ENCODE measurements at places on chromosomes 6 and 20.

- DNase-seq = no peak
These were observed 124.6 kb upstream of the CDH4 start for GRCh38 chr20:61127311-61128039.

GRCh38 chr6:34475238-34475682, 9.4 kb downstream of the PACSIN1 start:
- DNase-seq = no peak

- DNase-seq = no peak
These were observed 7.8 kb downstream of the SGK1 start for GRCh38 chr6:134309983-134310605.

- DNase-seq = no peak
These were observed 8.2 kb downstream of the POU3F2 start for GRCh38 chr6:98842342-98843180.

GRCh38 chr6:3545156-3545555, 88.3 kb upstream of the SLC22A23 start:
- no peak for DNase-seq

DNA sequence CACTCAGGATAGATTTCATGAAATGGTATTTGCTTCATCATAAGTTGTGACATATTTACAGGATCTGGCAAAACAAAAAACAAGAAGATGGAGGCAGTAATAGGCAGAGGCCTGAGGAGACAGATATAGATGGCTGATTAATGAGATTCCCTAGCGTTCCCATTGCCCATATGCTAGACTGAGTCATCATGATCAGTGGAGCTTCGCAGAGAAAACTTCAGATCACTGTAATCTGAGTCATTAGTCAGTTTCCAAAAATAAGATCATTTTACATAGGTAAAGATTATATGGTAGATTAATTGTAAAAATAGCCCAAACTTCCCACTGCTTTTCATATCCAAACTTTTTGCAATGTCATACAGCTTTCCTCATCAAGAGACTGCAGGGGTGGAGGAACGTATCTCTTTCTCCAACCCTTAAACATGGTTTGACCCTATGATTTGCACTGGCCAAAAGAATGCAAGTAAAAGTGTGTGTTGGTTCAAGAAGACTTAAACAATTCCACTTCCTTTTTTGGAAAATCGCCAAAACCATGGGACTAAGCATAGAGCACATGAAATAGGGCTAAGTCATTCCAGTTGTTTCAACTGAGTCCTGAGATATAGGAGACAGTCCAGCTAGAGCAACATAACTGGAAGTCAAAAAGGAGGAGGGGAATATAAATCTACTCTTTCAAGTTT, 626.0 kb downstream of the RNF144B start:
- DNase-seq = no peak

GRCh38 chr6:5866547-5867051, 140.1 kb downstream of the NRN1 start:
- DNase-seq = no peak

- no peak for DNase-seq
These were observed 280.0 kb downstream of the ARHGAP18 start for GRCh38 chr6:129429956-129430355.

DNA sequence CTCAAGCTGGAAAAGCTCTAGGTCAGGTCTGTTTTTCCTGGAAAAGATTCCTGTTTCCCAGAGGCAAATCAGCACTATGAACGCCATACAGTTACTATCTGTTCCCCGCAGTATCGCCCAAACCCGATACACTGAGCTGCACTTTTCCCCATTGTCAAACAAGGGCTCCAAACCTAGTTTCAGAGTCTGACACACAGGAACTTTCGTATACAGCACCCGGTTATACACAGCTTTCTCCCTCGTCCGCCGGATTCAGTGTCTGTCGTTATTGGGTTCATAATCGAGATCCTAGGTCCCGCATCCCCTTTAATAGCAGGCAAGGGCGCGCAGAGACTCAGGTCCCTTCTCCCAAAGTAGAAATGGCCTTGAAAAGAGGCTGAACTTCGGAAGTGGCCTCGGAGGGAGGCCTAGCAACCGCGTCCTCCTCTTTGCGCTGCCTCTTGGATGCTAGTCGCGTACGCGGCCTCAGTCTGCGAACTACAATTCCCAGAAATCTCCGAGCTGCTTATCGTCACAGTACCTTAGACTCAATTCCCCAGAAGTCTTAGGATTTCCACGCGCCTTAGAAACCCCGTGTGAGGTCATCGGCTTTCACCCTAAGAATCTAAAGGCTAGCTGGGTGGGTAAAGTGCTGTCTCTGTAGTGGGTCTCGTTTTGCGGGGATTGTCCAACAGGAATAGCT, 34.2 kb downstream of the ZNF391 start:
- DNase-seq = no peak

DNA sequence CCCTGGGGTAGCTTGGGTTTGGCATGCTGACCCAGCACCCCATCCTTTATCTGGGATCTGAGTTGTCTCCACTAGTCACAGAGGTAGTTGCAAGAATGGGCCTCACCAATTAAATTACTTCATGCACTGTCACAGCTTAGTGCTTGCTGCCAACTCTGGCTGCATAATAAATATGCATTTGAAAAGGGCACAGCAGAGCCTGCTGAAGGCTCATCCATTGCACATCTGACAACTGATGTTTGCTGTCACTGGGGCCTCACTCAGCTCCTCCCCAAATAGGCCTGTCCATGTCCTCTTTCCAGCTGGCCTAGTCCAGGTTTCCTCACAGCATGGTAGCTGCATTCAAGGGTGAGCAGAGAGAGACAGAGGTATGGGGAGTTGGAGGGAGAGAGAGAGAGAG, 13.3 kb upstream of the NXT1 start:
- DNase-seq = no peak

- DNase-seq = no peak
These were observed 33.5 kb upstream of the PHIP start for GRCh38 chr6:79111549-79111948.

GRCh38 chr6:2376429-2377355, 131.3 kb upstream of the GMDS start:
- no peak for DNase-seq

DNA sequence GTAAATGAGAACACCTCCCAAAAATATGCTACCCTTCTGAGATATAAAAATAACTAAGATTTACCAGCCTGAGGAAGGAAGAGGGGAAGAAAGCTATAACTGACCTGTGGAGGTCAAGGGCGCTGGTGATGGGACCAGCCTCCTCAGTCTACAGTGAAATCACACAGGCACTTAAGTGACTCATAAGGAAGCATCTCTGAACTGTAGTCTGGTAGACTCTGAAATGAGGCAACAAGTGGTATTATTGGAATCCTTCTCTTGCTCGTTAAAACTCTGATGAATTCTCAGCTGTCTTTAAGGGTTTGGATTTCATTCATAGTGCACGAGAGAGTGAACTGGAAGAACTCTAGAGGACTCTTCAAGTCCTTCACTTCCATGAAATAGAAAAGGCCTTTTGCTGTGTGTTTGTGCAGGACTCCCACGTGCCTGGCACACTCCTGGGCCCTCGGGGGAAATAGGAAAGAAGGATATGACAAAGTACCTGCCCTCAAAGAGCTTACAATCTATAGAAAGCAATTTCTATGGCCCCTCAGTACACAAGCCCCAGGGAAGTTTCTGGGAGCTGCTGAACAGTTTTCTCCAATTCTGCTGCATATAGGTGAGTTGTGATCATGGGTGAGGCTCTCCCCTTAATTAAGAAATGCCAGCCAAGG, 231.8 kb upstream of the RREB1 start:
- no peak for DNase-seq

DNA sequence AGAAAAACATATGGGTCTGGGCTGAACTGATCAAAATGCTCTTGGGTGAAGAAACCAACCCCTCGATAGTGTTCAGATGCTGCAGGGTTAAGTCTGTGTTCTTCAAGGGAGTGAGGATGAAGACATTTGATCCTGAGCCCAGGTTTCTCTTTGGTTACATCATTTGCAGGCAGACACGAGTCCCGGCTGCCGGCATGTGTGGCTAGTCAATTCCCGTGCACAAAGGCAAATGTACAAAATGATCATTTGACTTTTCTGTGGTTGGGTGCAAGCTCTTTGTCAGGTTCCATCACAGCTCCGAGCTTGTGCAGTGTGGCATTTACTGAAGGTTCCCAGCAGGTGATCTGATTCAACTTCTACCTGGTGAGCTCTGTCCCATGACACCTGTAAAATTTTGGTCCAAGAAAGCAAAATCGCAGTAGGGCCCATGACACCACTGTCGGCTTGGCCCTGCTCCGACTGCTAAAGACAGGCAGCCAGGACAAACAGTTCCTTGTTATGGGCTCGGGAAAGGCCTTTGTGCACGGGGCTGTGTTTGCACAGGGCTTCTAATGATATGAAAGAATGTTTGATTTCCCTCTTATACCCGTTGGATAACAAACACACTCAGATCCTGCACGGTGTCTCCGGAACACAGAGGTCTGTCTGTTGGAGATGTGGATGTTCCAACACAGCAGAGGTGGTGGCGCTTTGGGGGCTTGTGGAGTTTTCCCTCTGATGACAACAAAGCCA, 46.9 kb downstream of the GJA10 start:
- no peak for DNase-seq

DNA sequence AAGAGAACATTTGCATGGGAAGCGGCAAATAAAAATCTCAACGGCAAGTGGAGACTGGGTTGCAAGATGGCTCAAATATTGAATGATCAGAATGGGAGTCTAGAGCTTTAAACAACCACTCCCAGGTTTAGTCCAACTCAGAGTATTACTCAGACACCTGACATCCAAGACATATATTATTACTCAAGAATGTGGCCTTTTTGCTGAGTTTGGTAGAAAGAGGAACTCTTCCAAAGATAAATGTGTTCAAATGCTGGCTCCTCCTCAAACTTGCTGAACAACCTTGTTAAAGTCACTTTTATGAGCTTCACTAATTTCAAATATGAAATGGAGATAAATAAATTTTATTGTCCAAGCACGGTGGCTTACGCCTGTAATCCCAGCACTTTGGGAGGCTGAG, 77.8 kb downstream of the ESR1 start:
- DNase-seq = no peak

DNA sequence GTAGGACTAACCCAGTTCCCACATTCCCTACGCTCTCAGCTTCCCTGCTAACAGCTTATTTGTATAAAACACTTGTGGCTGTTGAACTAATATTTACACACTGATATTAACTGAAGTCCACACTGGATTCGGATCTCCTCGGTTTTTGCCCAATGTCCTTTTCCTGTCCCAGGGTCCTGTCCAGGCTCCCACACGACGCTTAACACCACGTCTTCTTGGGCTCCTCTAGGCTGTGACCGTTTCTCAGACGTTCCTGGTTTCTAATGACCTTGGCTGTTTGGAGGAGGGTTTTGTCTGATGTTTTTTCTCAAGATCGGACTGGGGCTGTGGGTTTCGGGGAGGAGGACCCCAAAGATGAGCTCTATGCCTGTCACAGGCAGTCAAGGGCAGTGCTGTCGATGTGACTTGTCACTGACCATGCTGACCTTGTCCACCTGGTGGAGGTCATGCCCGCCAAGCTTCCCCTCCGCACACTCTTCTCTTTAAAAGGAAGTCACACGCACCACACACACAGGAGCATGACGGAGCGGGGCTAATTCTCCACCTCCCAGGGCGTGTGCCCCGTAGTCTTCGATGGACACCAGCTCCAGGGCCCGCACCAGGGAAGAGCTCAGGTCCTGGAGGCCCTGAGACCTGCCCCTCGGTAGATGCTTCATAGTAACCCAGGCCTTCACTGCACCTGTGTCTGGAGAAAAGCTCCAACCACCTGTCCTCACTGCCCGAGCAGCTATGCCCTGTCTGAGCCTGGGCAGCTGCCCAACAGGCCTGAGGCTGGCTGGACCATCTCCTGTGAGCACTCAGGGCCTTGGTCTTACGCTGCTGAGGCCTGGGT, 72.0 kb downstream of the TTLL2 start:
- DNase-seq = no peak

GRCh38 chr20:37622728-37623127, 71.1 kb upstream of the CTNNBL1 start:
- DNase-seq = no peak

DNA sequence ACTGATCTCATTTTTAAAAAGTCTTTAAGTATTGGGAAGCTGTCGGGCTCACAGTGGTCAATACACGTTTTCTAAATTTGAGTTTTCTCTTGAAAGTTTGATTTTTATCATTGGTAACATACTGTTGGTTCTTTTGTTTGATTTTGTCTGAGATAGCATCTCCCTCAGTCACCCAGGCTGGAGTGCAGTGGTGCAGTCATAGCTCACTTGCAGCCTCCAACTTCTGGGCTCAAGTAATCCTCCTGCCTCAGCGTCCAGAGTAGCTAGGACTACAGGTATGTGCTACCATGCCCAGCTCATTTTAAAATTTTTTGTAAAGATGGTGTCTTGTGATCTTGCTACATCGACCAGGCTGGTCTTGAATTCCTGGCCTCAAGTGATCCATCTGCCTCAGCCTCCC, 9.1 kb downstream of the PPARD start:
- no peak for DNase-seq

DNA sequence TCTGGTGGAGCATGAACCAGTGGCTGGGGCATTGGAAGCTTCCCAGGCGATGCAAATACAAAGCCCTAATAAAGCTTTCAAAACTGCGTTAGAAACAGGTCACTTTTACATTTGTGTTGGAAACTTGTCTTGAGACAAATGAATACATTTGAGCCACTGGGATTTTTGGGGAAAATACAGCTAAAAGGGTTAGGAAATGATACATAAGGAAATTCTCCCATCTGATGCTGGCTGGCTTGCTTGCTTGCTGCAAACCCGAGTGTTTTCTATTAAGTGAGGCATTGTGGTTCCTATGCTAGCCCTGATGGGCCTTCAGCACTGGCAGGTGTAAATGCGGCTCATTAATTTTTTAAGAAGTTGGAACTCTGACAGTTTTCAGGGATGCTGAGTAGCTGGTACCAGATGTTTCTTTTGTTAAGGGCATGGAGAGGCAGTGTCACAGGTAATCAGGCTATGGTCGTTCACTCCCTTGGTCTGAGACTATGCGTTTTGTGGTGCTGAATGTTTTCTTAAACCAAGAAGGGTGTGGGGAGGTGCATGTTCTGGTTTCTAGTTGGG, 35.2 kb downstream of the RREB1 start:
- no peak for DNase-seq

DNA sequence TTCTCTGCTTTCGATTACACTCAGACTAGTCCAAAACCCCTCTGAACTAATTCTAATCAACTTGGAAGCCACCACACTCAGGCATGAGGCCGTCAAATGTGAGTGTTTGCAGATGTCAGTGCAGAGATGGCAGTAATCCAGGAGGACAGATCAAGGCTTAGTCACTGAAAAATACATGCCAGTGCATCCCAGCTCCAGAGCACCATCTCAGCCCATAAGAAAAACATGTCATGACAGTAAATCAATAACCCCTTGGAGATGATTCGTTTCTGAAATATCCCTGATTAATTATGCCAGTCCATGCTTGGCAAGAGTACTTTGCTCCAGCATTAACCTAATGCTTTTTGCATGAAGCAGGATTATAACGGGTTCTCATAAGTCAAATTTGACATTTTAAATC, 179.5 kb downstream of the ADAT2 start:
- DNase-seq = no peak

DNA sequence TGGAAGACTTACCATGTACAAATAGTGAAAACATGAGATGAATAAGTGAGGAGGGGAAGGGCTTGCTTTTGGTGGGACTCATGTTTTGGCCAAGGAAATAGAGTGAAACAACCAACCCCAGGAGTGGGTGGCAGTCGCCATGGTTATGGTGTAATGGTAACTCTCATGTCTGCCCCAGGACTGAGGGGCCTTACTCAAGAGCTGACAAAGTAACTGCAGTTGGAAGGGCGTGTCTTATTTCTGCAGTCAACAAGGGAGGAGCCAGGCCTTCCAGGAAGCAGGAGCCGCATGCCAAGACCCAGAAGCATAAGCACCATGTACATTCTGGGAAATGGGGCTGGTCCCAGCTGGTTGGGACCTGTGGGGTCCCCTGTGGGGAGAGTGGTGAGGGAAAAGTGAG, 108.5 kb downstream of the UNC5CL start:
- DNase-seq = no peak

GRCh38 chr20:3797592-3798372, 1.7 kb downstream of the CDC25B start:
- no peak for DNase-seq
